HT1080 (cell line): ENCODE measurements at places on chromosomes 2 and 18. TPM values are rescaled to one million over a fixed set of nuclear protein-coding genes. Genes with fewer than 3 reads are reported as not detected.

Gene OTOS
- not detected in 2 replicates for total RNA-seq

Gene CAMKMT
- 4.3 and 4.6 TPM in 2 replicates for total RNA-seq

Gene FECH
- total RNA-seq, result 39.2 and 54.0 TPM in 2 replicates

Gene MSGN1
- not detected in 2 replicates for total RNA-seq

Gene SRD5A2
- total RNA-seq, result not detected in 2 replicates

Gene NT5DC4
- total RNA-seq, result not detected in 2 replicates

Gene GAD1
- 2.4 and 3.7 TPM in 2 replicates for total RNA-seq

Gene MPV17
- 80.7 and 81.5 TPM in 2 replicates for total RNA-seq

Gene CROCC2
- total RNA-seq, result not detected in 2 replicates

Gene GMCL1
- 8.2 and 11.0 TPM in 2 replicates for total RNA-seq

Gene RGPD8
- total RNA-seq, result 2.7 and 3.3 TPM in 2 replicates

Gene KIAA2012
- total RNA-seq, result not detected in 2 replicates

Gene GLI2
- 4.1 and 7.9 TPM in 2 replicates for total RNA-seq

Gene ELOA2
- not detected in 2 replicates for total RNA-seq

Gene ZNF385B
- total RNA-seq, result 1.4 and 3.2 TPM in 2 replicates

Gene SNX17
- 122 and 140 TPM in 2 replicates for total RNA-seq

Gene ARHGEF4
- 0.72 and 1.2 TPM in 2 replicates for total RNA-seq

Gene DHRS9
- 0.20 and 0.21 TPM in 2 replicates for total RNA-seq

Gene NMUR1
- not detected in 2 replicates for total RNA-seq

Gene CFAP221
- total RNA-seq, result not detected in 2 replicates

Gene C2orf80
- not detected in 2 replicates for total RNA-seq
